Fibroblast of skin of scalp (primary cell): ENCODE measurements at places on chromosomes 16 and 17.

GRCh38 chr16:1081734-1082265 lies 9.3 kb downstream of the SSTR5 start:
- no peak for DNase-seq

- peak; percentile 28 for DNase-seq
These were observed 2.4 kb upstream of the USP36 start for GRCh38 chr17:78842881-78843565.

GRCh38 chr17:60618854-60619526 lies 19.0 kb downstream of the PPM1D start:
- no peak for DNase-seq

- DNase-seq, result peak; percentile 54
These were observed 238.9 kb downstream of the CDH8 start for GRCh38 chr16:61797296-61797795.
